ENCODE measurements at places on chromosomes 7 and 10.

- no peak for DNase-seq
These were observed 10.7 kb downstream of the HBP1 start for GRCh38 chr7:107179326-107180164.

DNA sequence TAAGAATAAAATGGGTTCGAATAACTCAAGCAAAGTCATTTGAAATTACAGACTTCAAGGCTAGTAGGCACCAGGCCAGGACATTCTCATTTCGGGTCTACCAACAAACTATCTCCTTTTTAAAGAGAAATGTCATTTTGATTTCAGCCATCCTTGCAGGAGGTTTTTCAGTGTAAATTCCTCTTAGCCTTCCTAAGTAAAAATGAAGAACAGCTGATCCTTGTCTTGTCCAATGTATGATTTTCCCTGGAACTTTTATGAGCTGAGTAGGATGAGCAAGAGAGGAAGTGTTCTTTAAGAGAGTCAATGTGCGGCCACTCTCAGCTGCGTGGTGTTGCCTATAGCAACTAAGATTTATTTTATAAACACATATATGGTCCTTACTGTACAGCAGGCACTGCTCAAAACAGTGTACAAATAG lies 110.1 kb downstream of the PLCE1 start:
- DNase-seq = no peak

DNA sequence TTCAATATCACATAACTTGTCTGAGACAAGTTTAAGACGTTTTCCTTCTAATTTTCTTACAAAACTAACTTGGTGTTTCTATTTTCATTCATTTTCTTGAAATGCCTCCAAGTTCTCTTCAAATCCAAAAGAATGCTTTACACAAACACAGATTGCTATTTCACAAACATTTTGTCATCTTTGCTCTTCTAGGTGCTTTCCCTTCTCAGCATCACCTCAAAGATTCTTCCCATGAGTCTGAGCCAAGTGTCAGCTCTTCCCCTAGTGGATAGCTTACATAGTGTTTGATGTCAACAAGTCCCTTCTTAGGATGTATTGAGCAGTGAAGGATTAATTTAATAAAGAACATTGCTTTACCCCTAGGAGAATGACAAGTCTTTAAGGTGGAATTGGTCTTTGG lies 38.1 kb upstream of the SEMA3A start:
- DNase-seq = no peak

GRCh38 chr10:75432176-75432575 lies 752 bp downstream of the LRMDA start:
- DNase-seq = no peak

- DNase-seq = no peak
These were observed 100.3 kb downstream of the FAS start for GRCh38 chr10:89090756-89091445.

- no peak for DNase-seq
These were observed 1195.7 kb upstream of the SORCS1 start for GRCh38 chr10:108360187-108360586.

DNA sequence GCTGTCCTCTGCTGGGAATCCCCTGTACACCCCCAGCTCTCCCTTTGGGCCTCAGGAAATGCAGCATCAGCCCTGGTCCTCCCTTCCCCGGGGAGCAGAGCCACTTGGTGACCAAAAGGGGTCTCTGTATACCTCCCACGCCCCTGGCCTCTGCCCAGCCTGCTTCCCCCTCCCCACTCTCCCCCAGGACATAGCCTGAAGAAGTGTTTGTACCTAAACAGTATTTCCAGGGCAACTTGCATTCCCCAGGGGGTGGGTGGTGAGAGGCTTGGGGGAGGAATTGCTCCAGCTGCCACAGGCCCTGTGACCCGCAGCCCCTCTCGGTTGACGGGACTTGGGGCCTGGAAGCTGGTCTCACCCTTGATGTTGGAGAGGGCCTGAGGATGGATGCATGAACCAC lies 39.3 kb downstream of the TMEM270 start:
- DNase-seq = no peak

DNA sequence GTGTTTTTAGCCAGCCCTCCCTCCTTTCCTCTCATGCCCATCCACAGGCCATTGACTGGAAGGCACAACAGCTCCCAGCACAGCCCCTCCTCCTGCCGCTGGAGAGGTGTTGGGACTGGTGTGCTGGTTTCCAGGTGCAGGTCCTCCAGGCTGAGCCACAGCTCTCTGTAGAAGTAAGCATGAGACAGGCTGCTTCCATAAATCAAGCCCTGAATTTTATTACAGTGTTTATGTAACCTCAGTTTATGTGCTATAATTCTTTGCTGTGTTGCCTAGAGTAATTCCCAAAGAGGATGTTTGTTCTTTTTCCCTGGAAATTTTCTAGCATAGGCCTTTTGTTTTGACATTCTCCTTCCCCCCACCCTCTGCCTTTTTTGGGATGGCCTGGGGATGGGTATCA lies 445.8 kb downstream of the AUTS2 start:
- DNase-seq = no peak

DNA sequence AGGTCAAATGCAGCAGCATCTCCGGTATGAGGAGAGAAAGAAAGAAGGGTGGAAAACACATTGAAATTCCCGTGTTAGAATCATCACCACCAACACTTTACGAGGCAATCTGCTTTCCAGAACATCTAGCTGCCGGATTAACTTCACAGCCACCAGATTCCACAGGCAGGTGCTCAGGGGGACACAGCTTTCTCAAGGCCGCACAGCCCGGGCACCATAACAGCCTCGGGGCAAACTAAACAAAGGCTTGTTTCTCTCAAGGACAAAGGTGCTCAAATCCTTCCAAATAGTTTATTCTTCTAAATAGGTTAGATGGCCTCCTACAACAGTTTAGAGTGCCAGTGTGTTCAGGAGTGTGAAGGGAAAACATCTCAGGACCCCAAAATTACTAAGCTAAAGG lies 156.3 kb downstream of the DIP2C start:
- DNase-seq = no peak

GRCh38 chr10:92773776-92774175 lies 74.5 kb upstream of the EXOC6 start:
- no peak for DNase-seq

DNA sequence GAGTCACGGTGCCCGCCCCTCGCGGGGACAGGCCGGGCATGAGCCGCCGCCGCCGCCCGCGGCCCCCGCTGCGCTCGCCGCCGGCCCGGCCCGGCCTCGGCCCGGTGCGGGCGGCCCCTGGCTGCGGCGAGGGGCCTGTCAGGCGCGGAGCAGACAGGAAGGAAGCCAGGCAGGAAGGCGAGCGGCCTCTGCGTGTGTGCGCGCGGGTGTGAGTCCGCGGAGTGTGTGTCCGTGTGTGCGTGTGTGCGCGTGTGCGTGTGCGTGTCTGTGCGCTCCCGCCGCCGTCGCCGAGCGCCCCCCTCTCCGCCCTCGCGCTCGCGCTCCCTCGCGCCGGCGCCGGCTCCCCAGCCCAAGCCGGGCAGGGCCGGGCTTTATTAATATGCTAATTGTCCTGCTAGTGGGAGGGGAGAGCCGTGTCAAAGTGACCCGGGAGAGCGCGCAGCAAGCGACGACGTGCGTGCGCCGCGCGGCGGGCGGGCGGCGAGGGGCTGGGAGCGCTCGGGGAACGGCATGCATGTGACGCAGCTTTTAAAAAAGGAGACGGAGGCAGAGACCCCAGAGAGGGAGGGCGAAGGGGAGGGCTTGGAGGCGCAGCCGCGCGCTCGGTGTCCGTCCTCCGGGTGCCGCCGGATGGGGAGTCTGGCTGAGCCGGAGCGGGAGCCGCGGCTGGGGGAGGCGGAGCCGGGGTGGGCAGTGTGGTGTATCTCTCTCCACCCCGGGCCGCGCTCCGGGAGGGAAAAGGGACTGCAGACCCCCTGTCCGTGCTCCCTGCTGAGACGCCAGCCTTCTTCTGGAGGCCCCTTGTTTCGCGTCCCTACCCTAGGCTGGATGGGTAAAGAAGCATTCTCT lies at the start of gene LDB1:
Gene LDB1, minus strand, starts transcription at position 227 of the 849 bp plus-strand sequence. CDS start 258 bp downstream, outside the sequence.
- peak; percentile 78 for DNase-seq

DNA sequence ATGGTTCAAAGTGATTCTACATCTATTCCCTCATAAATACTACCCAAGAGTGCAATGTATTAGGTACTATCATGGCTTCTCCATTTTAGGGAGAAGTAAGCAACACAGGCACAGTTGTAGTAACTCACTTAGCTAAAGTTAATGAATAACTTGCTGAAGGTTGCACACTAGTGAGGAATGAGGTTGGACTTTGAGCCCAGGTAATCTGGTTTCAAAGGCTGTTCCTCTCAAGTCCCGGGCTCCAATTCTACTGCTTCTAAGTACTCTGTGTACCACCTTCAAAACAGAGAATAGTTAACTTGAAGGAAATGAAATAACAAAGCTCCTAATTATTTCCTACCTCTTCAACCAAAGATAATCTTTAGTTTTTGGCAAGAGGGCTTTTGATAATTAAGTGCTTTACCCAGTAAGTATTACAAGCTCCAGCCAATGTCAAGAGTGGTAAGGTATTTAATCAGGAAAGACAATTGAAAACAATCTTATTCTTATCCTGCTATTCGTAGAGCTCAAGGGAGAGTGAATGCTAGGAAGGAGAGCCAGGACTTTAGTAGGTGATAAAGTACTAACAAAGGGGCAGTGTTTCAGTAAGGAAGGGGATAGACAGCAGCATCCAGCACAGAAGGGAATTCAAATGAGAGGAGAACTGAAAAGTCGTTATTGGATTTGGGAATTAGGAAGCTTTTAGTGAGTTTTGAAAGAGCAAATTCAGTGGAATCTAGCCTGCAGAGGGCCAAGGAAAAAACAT lies 158.2 kb upstream of the PTPRZ1 start:
- DNase-seq = no peak

GRCh38 chr7:83547526-83547925 lies 101.4 kb downstream of the SEMA3E start:
- DNase-seq = no peak

GRCh38 chr7:149720372-149721083 lies 52.9 kb downstream of the ZNF467 start:
- DNase-seq = no peak

DNA sequence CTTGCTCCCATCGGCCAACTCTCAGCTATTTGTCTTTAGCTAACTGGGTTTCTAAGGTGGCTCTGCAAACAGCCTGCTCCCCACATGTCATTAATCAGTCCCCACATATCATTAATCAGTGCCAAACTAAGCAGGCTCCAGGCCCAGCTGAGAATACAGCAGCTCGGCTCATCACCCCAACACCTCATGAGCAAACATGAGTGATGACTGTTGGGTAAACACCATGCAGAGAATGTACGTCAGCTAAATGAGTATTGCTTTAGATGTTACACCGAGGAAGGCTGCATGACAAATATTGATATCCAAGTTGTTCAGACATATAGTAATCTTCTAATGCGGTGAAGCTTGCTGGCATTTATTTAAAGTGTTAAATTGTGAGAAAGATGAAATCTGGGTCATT lies 187.5 kb upstream of the AOAH start:
- no peak for DNase-seq

DNA sequence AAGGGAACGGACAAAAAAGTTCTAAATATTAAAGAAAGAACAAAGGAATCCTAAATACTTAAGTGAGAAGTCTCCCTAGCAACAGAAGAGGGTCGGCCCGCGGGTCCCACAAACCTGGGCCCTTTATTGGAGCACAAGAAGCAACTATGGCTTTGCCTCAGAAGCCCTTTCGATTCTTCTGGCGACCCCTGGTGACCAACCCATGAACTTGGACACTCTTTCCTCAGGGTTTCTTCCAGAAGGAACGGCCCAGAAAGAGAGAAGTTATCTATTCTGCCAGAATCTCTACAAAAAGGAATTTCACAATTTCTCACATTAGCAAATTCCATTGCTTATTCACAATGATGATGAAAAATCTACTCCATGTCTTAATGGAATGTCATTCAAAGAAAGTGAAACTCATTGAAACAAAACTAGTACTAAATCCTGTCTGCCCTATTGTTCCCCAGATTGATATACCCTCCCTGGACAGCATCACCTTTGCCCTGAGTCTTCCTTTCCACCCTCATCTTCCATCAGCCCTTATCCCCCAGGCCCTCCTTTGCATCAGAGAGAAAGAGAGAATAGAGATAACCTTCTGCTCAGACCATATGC lies 43.7 kb downstream of the CPVL start:
- peak; percentile 24 for DNase-seq

DNA sequence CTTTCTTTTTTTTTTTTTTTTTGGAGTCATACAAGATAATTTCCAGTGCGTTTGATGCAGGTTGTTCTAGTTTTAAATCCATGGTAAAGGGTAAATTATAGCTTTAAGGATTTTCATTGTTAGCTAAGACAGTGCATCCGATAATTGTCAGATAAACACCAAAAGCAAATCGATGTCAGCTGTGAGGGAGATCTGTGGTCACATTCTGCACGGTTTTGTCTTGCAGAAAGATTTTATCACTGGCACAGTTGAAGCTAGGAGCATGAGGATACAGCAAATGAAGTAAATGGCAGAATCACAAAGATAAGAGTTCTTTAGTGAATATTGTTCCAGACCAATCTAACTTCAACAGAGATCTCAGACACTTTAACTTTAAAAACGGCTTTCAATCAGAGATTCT lies 648.8 kb upstream of the COBL start:
- no peak for DNase-seq

DNA sequence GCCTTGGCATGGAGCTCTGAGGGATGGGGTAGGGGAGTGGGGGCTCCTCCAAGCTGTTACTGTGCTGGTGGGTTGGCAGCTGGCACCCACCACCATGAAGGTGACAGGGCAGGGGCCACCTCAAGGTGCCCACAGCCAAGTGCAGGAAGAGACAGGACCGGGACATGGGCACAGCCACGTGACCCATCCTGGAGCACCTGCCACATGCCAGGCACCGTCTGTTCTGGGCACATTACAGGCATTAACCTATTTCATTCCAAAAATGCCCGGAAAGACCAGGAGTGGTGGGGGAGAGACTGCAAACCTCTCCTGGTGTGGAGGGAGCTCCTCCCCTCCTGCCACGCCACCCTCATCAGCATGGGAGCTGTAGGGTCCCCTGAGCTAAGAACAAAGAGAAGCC lies 56.7 kb downstream of the CAMK2B start:
- no peak for DNase-seq

DNA sequence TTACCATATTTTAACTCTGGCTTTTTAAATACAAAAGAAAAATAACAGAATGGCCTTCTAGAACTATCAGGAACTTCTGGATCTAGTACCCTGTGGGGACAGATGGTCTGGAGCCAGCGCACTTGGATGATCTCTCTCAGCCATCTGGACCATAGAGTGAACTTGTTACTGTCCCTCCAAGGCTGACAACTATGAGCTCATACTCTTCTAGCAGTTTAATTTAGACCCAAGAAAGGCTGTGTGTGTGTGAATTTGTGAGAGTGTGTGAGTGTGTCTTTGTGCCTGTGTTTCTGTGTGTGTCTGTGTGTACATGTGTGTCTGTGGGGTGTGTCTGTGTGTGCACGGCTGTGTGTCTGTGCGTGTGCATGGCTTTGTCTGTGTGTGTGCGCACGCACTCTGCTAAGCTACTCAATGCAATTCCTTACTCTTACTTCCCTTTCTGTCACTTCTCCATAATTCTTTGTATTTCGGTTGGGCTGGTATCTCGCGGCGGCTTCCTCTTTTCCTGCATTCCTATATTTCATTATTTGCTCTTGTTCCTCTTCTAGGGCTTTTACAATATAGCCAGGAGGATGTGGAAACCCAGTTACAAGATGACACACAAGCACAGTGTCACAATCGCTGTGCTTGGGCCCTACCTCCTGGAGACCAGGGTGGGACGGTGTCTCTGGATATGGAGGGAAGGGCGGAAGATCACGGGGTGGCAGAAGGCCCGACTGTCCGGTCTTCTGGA lies 51.9 kb downstream of the IKZF1 start:
- DNase-seq = peak; percentile 55

DNA sequence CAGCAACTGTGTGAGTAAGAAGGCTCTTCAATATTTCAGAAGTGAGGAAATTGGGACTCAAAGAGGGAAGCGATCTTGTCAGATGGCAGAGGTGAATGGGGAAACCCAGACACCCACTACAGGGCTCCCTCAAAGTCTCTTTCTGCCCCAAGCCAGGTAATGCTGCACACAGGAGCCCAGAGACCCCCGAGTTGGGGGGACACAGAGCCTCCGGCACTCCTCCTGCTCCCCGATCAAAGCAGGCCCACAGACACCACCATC lies 139.4 kb downstream of the TNS3 start:
- no peak for DNase-seq
